ENCODE measurements at places on chromosomes 7 and 10.

- no peak for DNase-seq
These were observed 7.2 kb downstream of the DLX6 start for GRCh38 chr7:97012365-97013133.

GRCh38 chr10:71972746-71973695 is 8.8 kb downstream of the CHST3 start:
- DNase-seq: no peak

- no peak for DNase-seq
These were observed 1382.6 kb downstream of the GATA3 start for GRCh38 chr10:9437131-9437530.

- no peak for DNase-seq
These were observed 116.6 kb downstream of the RAB18 start for GRCh38 chr10:27620430-27621397.

- DNase-seq: no peak
These were observed 173.1 kb downstream of the PARD3 start for GRCh38 chr10:34641913-34642558.

DNA sequence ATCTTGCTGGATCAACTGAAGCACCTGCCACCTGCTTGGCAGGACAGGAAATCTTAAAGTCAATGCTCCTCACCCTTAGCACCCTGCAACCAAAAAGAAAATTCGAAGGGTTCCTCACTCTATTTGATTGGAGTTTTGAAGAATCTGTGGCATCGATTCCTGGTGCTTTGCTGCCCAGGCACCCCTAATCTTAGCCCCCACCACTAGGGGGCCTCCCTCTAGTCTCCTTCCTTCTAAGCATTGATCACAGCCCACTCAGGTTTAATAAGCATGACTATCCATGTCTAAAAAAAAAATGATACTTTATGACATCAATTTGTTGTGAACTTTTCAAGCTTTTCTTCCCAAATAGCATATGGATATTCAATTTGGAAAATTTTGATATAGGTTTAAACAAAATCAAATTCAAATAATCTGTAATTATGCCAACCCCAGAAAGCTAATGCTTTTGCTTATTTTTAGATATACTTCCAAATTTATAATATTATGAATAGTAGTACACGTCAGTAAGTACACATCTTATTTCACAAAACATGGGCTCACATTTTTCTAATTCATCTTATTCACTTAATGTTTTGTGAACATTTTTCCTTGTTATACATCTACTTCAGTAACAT is 45.3 kb downstream of the NRG3 start:
- DNase-seq: no peak

GRCh38 chr7:106773228-106773627 is 91.9 kb upstream of the PIK3CG start:
- DNase-seq: no peak

- DNase-seq: peak; percentile 54
These were observed at the start of gene SAMD9 for GRCh38 chr7:93117852-93118530. Gene SAMD9 (minus strand): TSS chr7:93117979. CDS start chr7:93106097, 11,882 bp downstream.

All from effector CD4-positive, alpha-beta T cell (primary cell).